ENCODE measurements at places on chromosomes 1 and 21.
A peak's percentile ranks its signal among the peaks of the same experiment; 100 is the strongest.

DNA sequence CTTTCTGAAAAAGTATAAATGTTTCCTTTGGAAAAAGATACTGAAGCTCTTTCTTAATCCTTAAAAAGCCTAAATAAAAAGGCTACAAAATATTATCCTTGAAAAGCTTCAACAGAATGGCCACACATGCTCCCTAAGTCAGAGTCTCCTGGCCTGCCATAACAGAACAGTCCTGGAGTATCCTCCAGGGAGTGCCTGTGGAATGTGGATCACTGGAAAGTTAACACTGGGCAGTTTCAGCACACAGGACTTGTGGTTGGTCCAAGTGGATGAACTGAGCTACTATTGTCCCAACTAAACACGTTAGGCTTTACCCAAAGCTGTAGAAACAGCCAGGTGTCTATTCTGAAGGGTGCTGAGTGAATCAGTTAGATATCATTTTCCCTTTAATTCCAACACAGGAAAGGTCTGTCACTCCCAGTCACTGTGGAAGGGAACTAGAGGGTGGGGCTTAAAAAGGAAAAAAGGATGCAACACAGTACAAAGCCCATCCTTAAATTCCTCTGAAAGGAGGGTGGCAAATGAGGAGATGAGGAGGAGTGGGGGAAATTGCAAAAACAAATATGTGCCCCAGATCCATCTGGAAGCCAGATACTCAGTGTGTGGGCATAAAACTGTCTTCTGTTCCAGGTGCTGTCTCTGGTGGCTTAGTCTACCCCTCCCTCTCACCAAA is 196.3 kb upstream of the SPAG17 start:
- no peak for DNase-seq

GRCh38 chr1:12069623-12070244 is 6.6 kb downstream of the TNFRSF8 start:
- no peak for DNase-seq

- DNase-seq = no peak
Observed at GRCh38 chr1:29258189-29258975, 22.1 kb downstream of the PTPRU start.

DNA sequence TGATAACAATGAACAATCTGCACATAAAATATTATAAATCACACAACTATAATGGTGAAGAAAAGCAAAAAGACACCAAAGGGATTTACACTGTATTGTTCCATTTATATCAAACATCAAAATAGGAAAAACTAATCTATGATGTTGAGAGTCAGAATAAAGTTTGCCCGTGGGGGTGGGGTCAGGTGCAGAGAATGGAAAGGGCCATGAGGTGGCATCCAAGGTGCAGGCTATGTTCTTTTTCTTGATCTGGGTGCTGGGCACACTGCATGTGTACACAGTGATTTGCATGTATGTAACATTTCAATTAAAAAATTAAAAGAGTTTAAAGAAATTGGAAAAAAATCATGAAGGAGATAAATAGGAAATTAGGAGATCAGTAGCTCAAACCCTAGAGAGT is 127.3 kb downstream of the DSCAM start:
- DNase-seq = no peak

GRCh38 chr1:22529901-22530621 is 33.2 kb upstream of the EPHA8 start:
- DNase-seq = peak; percentile 53

DNA sequence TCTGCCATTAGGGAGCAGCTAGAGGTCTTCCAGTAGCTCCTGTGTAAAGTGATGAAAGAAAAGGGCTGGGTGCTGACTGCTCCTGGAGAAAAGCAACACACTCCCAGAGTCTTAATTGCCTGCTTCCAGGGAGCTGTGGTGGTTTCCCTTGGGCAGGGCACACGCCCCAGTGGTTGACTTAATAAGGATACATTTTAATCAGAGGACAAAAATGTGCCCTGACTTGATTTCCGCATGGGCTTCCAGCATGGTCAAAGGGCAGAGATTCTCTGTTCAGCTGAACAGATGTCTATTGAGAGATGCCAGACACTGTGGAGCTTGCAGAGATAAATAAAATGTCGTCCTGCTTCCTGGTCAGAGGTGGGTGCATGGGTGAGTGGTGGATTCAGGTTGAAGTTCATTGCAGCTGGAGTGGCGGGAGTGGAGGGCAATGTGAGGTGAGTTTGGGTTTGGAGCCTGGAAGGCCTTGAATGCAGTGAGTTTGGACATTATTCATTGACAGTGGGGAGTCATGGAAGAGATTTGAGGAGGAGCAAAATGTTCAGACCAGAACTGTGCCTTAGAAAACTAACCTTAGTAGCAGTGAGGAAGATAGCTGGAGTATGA is 16.0 kb downstream of the QSOX1 start:
- DNase-seq = no peak

DNA sequence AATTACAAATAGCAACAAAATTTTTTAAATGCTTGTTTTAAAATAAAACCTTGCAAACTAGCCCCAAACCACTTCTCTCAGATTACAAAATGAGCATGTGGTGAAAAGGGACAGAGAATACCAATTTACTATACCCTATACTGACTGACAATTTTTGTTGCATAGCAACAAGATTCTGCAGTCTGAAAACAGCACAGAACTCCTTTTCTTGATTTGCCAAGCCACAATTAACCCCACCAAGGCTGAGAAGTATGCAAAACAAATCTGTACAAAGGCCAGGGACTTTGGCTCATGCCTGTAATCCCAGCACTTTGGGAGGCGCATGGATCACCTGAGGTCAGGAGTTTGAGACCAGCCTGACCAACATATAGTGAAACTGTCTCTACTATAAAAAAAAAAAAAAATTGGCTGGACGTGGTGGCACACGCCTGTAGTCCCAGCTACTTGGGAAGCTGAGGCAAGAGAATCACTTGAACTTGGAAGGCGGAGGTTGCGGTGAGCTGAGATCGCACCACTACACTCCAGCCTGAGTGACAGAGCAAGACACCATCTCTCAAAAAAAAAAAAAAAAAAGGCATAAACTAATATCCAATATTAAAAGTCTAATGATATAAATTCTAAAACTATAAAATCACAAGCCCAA is 21.8 kb downstream of the ENAH start:
- DNase-seq = no peak

DNA sequence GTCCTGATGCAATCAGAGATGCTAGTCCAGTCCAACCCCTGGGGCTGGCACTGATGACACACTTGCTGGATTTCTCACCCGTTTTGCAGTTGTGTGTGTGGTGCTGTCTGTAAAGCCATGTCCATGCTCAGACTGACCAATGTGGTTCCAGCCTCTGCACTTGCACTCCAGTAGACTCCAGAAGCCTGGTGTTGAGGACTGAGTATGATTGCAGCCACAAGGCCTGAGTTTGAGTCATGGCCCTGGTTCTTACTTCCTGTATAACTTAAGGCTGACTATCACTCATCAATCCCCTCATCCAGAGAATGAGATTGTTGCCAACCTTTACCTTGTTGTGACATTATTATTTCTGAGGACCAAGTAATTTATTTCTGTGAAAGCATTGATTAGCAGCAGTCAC is 34.8 kb upstream of the IKBKE start:
- peak; percentile 28 for DNase-seq

DNA sequence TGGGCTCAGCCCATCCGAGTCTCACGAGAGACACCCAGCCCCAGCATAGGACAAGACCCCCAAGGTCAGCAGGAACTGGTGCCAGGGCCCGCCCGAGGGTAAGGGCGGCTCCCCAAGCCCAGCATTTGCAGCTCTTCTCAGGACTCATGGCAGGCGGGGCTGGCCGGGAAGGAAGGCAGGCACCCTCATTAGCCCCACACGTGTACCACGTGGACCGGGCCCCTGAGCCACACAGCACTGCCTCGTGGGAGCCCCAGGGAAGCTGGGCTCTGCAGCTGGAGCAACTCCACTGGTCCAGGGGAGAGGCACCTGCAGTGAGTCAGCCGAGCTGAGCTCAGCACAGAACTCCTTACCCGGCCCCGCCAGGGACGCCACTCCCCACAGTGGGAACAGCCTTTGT is 97.7 kb upstream of the IFFO2 start:
- DNase-seq = no peak

GRCh38 chr1:7281821-7282220 is 489.3 kb upstream of the VAMP3 start:
- peak; percentile 74 for DNase-seq

DNA sequence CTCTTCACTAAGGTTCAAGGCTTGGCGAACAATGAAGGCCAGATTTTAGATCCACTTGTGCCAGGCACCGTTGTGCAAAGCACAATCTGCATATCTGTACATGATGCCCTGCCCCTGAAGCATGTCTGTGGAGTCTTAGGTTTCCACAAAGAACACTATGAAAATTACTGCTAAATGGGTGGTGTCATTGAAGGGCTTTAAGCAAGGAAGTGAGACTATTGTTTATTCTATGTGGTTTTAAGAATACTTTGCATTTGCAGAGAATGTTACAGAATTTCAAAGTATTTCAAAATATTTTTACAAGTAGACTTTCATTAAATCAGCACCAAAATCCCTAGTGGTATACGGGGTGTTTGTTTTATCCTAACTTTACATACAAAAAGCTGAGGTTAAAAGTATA is 8.8 kb downstream of the TSEN15 start:
- no peak for DNase-seq

DNA sequence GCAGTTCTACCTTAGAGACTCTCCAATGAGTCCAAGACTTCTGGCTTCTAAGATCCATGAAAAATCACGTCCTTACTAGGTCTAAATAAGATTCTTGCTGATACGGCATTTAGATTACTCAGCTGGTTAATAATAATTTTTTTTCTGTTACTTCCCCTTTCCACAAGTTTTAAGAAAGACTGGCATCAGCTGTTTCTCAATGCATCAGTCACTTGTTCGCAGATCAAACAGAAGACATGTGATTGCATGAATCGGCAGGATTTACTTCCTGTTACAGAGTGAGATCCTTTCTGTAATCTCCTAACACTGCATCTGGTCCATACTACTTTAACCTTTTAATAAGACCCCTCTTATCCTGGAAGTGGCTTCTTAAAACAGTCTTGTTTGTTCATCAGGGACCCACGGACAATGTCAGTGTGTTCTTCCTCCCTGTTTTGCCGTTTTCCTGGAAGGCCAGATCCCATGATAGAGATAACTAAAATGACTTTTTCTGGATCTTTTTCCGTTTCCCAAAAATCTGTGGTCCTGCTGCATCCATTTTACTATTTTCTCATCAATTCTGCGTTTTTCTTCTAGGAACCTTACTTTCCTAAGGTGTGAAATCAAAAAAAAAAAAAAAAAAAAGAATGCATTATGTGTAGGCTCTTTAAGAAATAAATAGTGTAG is 6.1 kb downstream of the NPL start:
- DNase-seq = peak; percentile 10

GRCh38 chr1:27521861-27522431 is 32.0 kb upstream of the WASF2 start:
- DNase-seq = no peak

DNA sequence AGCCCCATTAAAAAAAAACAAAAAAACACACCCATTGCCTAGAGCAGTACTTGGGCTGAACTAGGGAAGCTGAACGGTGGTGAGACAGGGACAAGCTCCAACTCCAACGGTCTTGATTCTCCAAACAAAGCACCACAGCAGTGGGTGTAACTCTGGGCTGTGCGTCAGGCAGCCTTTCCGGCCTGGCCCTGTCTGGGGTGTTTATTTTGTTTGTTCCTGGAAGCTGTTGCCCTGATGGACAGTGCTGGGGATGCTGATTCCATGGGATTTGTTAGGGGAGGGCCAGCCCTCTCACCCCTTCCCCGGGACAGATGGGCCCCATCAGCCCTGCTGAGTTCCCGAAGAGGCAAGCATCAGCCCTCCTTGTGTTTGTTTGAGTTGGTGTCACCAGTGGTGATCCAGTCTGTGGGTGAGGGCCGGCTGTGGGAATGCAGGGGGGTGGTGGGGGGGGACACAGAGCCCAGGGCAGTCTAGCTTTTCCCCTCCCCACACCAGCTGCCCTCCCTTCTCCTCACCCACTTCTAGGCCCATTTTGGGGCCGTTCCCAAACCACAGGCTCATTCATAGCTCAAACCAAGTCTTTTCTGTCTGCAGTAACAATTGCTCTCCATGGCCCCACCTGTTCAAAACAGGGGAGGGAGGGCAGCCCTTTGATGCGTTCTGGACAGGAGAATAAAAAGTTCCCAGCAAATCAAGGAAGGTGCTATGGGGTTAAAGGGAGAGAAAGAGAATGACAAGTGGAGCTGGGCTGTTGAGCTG is 4.5 kb downstream of the WNT2B start:
- peak; percentile 76 for DNase-seq

DNA sequence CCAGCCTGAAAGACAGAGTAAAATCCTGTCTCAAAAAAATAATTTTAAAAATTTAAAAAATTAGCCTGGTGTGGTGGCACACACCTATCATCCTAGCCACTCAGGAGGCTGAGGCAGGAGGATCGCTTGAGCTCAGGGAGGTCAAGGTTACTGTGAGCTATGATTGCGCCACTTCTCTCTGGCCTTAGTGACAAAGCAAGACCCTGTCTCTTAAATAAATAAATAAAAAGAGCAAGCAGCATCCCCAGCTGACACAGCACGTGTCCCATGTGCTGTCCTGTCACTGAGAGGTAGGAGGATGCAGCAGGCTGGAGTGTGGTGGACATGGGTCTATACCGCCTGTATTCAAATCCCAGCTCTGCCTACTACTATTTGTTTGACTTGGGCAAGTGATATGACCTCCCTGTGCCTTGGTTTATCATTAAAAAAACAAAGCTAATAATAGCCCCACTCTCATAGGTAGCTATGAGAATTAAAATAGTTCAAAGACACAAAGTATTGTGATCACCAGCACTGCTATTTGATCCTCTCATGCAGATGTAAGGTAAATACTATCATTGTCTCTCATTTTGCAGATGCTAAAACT is 22.2 kb upstream of the ECE1 start:
- no peak for DNase-seq

DNA sequence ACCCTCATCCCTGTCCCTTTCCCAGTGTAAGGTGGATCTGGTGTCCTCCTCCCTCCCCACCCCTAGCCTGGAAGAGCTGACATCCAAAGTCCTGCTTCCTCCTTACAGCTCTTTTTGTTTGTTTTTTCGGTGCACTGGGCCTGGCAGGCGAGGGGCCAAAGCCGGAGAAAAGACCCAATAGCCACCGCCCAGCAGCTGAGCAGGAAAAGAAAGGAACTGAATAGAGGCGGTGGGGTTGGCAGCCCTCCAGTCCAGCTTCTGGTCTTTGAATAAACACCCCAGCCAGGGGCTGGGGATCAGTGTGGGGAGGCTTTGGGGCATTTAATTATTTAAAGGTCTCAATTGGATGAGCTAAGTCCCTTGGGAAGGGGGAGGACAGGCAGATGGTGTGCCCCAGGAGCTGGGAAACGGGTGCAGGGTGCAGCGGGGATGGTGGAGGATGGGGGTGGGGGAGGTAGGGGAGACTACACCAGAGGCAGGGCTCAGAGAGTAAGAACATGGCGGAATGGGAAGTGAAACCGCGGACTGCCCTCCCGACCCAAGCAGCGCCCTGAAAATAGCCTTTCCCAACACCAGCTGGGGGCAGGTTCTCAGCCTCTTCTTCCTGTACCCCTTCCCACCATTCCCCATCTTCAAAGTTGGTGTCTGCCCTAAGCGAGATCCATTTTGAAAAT is 20.2 kb downstream of the BTG2 start:
- DNase-seq = no peak

DNA sequence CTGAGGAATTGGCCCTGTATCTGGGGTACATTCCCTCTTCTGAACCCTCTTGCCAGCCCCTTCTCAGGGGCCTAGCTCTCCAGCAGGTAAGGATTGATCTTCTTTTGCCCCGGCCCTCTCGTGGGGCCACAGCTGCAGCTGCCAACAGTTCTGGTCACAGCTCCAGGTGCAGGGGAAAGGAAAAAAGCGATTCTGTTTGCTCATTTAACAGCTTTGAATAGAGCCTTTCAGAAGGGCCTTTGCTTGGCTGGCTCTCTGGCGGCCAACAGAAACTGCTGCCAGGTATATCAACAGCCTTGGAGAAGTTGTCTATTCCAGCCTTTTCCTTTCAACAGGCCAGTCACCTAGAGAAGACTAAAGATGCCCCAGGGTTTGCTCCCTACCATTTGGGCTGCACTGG is 16.1 kb upstream of the FMOD start:
- DNase-seq = no peak

Data from cardiac fibroblast (primary cell).